Stimulated activated memory B cell treated with anti-CD40 and anti-IgM and Interleukin-4, amounts not matched to agents 10 μg/mL and 1 μg/mL and 100 μg/mL, for 72 hours (primary cell): ENCODE measurements at places on chromosomes 3 and 15.

GRCh38 chr3:119311081-119311925, 17.1 kb downstream of the ARHGAP31 start:
- H3K27ac ChIP-seq = no peak overlapping the region
- peaks cover 24% of the 10 kb centered on the region for H3K4me1 ChIP-seq
- H3K4me3 ChIP-seq = no peak overlapping the region
- peaks cover 38% of the 10 kb centered on the region for H3K36me3 ChIP-seq

DNA sequence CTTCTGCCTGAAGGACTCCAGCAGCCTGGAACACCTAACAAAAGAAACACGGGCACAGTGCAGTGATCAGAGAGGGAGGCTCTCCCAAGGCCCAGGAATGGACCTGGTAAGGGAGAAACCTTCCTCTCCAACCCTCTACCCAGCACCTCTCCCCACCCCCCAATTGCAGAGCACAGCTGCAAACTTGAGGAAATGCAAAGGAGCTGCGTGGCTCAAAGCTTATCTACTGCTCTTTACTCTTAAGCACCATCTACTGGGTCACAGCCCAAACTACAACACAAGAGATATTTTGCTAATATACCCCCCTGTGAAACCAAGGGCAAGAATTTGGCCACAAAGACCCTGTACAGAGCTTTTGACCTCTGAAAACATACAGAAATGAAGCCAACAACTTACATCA, 328.3 kb downstream of the OXSM start:
- no peaks in the 10 kb centered on the region for H3K36me3 ChIP-seq
- no peak overlapping the region for H3K4me3 ChIP-seq
- ATAC-seq = no peak
- no peaks in the 10 kb centered on the region for H3K27me3 ChIP-seq
- no peak overlapping the region for H3K27ac ChIP-seq

GRCh38 chr3:48086705-48087104, 70.5 kb upstream of the MAP4 start:
- peak overlapping the region; percentile 97 for H3K4me3 ChIP-seq
- no peaks in the 10 kb centered on the region for H3K27me3 ChIP-seq
- ATAC-seq = no peak
- peaks cover 42% of the 10 kb centered on the region for H3K4me1 ChIP-seq
- H3K36me3 ChIP-seq = peaks cover 14% of the 10 kb centered on the region
- H3K27ac ChIP-seq = peak overlapping the region; percentile 92

- no peak overlapping the region for H3K27ac ChIP-seq
- H3K36me3 ChIP-seq = no peaks in the 10 kb centered on the region
- ATAC-seq = no peak
- peaks cover 36% of the 10 kb centered on the region for H3K27me3 ChIP-seq
Measured at GRCh38 chr3:12442654-12443501, 41.4 kb upstream of the TSEN2 start.

- H3K36me3 ChIP-seq = no peaks in the 10 kb centered on the region
- ATAC-seq = no peak
- H3K27me3 ChIP-seq = no peaks in the 10 kb centered on the region
- no peak overlapping the region for H3K4me3 ChIP-seq
- H3K27ac ChIP-seq = no peak overlapping the region
Measured at GRCh38 chr15:39394496-39394895, 186.4 kb upstream of the THBS1 start.

DNA sequence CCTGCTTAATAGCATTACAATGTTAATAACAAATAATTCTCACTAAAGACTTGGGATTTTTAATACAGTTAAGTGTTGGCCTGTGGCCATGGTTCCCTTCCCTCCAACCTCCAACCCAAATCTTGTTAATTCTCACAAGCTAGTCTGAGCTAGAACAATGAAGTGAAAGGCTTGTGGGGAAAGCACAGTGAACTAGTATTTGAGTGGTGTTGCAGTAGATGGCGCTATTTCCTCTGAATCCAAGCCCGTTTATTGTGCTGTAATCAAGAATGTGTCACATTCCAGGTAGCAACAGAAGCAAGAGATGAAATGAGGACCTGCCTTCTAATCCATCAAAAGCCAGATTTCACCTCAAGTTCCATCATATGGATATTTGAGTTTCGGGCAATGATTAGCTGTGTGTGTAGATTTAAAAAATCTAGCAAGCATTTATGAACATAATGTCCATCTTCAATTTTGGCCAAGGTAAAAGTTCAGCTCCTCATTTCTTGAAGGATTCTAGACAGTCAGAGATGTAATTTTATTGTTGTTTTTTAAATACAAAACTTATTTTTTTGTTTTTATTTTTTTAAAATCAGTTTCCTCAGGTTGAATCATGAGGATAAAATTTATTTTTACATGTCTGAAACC, 160.7 kb downstream of the SQOR start:
- H3K27me3 ChIP-seq = peaks cover 25% of the 10 kb centered on the region
- H3K4me3 ChIP-seq = no peak overlapping the region
- H3K4me1 ChIP-seq = no peaks in the 10 kb centered on the region
- no peak overlapping the region for H3K27ac ChIP-seq

DNA sequence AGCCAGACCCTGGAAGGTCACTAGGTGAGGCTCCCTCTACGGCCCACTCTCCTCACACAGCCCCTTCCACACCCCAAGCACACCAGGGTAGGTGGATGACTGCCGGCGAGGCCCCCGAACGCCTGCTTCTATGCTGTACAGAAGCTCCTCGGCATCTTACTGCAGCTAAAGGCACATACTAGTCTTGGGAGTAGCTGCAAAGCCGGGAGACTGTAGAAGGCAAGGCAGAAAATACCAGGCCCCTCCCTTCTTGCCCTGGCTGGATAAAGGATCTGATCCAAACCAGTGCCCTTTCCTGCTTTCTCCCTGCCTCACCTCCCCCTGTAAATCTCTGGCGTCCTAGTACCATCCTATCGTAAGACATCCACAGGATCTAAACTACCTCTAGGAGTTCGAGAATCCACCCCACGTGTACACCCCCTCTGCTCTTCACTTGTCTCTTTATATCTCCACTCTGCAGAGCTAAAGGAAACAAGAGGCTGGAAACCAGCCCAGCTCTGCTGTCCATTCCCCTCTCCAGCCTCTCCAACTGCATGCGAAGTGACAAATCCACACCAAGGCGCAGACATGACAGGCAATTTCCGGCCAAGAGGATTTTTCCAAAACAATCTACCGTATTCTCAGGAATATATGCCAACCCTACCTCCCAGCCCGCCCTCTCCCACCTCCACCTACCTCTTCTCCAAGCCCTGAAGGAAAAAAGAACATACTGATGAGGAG, 11.8 kb downstream of the TNK2 start:
- no peak for ATAC-seq
- H3K4me1 ChIP-seq = peaks cover 78% of the 10 kb centered on the region
- no peaks in the 10 kb centered on the region for H3K27me3 ChIP-seq

GRCh38 chr3:171266034-171266739, 194.0 kb downstream of the TNIK start:
- H3K4me1 ChIP-seq = peaks cover 4% of the 10 kb centered on the region
- H3K27me3 ChIP-seq = no peaks in the 10 kb centered on the region
- no peak for ATAC-seq
- no peak overlapping the region for H3K4me3 ChIP-seq

GRCh38 chr3:124818398-124819091, 68.6 kb downstream of the ITGB5 start:
- ATAC-seq = no peak
- H3K4me1 ChIP-seq = no peaks in the 10 kb centered on the region
- no peak overlapping the region for H3K27ac ChIP-seq
- H3K27me3 ChIP-seq = peaks cover 59% of the 10 kb centered on the region
- no peaks in the 10 kb centered on the region for H3K36me3 ChIP-seq

GRCh38 chr15:84654689-84655453, 788 bp upstream of the WDR73 start:
- peak; percentile 68 for ATAC-seq
- peaks cover 63% of the 10 kb centered on the region for H3K4me1 ChIP-seq
- H3K27ac ChIP-seq = peak overlapping the region; percentile 92
- peak overlapping the region; percentile 96 for H3K4me3 ChIP-seq
- peaks cover 15% of the 10 kb centered on the region for H3K36me3 ChIP-seq
- H3K27me3 ChIP-seq = no peaks in the 10 kb centered on the region

GRCh38 chr3:25748189-25748588, 35.1 kb downstream of the NGLY1 start:
- H3K27me3 ChIP-seq = no peaks in the 10 kb centered on the region
- no peak for ATAC-seq
- peaks cover 83% of the 10 kb centered on the region for H3K36me3 ChIP-seq

DNA sequence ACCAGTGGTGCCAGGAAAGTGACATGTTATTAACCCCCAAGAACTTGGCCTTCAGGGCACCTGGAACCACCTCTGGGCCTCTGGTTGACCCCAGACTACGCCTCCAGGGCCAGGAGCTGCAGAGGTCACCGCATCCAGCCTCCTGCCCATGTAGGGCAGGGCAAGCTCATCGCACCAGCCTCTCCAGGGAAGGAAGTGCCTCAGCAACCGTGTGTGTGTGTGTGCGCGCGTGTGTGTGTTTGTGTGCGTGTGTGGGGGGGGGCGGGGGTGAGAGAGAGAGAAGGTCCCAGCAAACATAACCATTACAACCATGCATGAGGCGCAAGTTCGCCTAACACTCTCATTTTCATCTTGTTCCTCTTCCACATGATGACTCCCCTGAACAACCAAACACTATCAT, 31.8 kb downstream of the RAB6B start:
- no peak overlapping the region for H3K4me3 ChIP-seq
- H3K36me3 ChIP-seq = no peaks in the 10 kb centered on the region
- H3K4me1 ChIP-seq = no peaks in the 10 kb centered on the region
- H3K27me3 ChIP-seq = peaks cover 28% of the 10 kb centered on the region

DNA sequence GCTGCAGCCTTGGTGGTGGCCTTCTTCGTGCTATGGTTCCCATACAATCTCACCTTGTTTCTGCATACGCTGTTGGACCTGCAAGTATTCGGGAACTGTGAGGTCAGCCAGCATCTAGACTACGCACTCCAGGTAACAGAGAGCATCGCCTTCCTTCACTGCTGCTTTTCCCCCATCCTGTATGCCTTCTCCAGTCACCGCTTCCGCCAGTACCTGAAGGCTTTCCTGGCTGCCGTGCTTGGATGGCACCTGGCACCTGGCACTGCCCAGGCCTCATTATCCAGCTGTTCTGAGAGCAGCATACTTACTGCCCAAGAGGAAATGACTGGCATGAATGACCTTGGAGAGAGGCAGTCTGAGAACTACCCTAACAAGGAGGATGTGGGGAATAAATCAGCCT, 10.4 kb downstream of the CYP8B1 start:
- H3K27me3 ChIP-seq = no peaks in the 10 kb centered on the region
- H3K4me1 ChIP-seq = no peaks in the 10 kb centered on the region
- H3K4me3 ChIP-seq = no peak overlapping the region
- H3K27ac ChIP-seq = no peak overlapping the region
- ATAC-seq = no peak
